Esophagus muscularis mucosa (tissue), 4 donors: ENCODE measurements at places on chromosomes 2 and 18. TPM values are rescaled to one million over a fixed set of nuclear protein-coding genes. Genes with fewer than 3 reads are reported as not detected.
A peak's percentile ranks its signal among the peaks of the same experiment; 100 is the strongest.

- no peak overlapping the region for H3K4me3 ChIP-seq
- no peak for DNase-seq
- no peaks in the 10 kb centered on the region for H3K4me1 ChIP-seq
Observed at GRCh38 chr2:227534714-227535113, 62.8 kb downstream of the AGFG1 start.

DNA sequence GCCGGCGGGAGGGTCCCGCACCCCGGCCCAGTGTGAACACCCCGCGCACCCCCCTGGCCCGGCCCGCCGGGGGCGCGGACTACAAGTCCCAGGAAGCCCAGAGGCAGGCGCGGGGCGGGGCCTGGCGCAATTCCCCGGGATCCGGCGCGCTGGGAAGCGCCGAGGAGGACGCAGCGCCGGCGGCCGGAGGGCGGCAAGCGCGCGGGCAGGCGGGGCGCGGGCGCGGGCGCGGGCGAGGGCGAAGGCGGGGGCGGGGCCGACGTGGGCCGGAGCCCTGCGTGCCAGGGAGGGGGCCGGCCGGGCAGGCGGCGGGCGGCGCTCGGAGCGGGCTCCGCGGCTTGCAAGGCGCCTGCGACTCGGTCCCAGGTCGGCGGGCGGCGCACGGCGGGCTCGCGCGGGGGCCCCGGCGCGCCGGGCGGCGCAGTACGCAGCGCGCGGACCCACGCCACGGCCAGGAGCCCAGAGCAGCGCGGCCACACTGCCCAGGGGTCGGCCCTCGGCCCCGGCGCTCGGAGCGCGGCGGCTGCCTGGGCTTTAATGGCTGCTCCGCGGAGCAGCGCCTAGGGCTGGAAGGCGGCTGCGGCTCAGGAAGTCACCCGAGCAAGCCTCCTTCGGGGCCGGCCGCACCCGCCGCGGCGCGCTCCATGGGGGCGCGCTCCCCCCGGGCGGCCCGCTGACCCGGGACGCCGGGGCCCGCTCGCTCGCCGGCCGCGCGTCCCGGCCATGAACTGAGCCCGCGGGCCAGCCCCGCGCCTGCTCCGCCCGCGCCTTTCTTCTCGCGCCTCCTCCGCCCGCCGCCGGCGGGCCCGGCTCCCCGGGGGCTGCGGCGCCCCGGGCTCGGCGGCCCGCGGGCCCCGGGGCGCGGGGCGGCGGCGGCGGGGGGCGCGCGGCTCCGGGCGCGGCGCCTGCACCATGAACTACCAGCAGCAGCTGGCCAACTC is at the start of gene AGAP1:
TSS of gene AGAP1 (plus strand) at position 269 of the 941 bp plus-strand sequence.
- no peaks in the 10 kb centered on the region for H3K36me3 ChIP-seq
- H3K4me3 ChIP-seq, result peak within 1 kb of the TSS; percentile 76
- H3K4me1 ChIP-seq, result peaks cover 22% of the 10 kb centered on the region

DNA sequence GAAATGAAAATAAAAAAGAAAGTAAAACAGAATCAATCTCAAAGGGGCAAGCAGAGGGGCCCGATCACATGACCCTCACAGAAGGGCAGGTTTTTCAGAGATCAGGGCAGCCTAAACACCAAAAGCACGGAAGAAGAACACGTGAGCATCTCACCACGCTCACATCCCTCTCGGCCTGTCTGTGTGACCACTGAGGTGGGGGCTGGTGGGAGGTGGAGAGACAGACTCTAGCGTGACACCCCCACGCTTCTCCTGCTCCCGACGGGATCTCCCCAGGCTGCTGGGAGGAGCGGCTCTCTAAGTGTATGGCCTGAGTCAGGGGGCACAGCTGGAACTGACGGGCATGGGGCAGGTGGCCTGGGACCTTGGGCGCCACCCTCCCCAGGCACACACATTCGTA is 23.5 kb upstream of the MTERF4 start:
- H3K27ac ChIP-seq, result no peak overlapping the region
- no peak for DNase-seq
- H3K4me3 ChIP-seq, result no peak overlapping the region
- no peaks in the 10 kb centered on the region for H3K4me1 ChIP-seq

DNA sequence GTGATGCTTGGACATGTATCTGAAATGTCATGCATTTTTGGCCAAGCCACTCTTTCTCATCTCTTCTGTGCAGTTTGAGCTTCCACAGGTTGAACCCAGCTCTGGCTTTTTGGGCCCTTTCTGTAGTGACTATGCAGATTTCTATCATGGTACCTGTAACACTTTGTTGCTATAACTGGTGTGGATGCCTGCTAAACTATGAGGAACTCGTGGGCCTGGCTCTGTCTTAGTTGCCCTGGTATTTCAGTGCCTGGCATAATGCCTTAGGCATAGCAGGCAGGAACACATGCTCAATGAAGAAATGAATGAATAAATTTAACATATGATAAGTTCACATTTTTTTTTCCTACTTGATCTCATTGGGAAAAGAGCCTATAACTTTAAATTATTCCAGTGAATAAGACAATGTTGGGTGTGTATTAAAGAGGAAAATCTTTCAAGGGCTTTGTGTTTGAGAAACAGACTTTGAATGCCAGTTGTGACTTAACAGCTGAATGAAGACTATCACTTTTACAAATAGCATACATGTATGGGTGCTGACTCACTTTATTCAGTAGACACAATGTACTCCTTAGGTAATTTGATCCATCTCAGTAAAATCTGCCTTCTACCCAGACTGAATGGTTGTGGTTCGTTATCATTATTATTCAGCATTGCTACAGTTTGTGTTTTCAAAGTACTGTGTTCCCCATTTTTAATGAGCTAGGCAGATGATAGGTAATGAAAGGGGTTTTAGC is 86.4 kb upstream of the MAP4K3 start:
- H3K4me1 ChIP-seq, result peaks cover 39% of the 10 kb centered on the region
- no peaks in the 10 kb centered on the region for H3K36me3 ChIP-seq
- H3K27ac ChIP-seq, result no peak overlapping the region
- H3K27me3 ChIP-seq, result no peaks in the 10 kb centered on the region

DNA sequence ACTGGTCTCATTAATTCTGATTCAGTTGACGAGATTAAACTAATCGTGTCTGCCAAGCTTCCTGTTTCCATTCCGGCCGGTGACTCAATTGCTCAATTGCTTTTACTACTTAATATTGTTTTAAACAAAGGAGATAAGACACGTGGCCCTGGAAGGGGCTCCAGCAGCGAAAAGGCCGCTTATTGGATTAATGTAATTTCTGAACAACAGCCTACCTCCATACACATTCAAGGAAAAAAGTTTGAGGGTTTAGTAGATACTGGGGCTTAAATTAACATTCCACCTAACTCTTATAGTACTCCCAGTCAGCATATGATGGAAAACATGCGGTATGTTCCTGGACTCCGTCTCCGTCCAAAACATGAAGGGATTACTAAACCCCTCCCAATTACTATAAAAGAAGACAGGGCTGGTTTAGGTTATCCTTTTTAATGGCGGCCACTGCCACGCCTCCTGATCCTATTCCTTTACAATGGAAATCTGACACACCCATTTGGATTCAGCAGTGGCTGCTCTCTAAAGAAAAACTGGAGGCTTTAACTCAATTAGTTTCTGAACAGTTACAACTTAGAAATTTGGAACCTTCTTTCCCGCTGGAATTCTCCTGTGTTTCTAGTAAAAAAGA is 27.1 kb downstream of the VPS54 start:
- H3K27ac ChIP-seq, result no peak overlapping the region
- no peak for DNase-seq
- no peaks in the 10 kb centered on the region for H3K4me1 ChIP-seq
- H3K27me3 ChIP-seq, result no peaks in the 10 kb centered on the region
- H3K4me3 ChIP-seq, result no peak overlapping the region
- no peaks in the 10 kb centered on the region for H3K36me3 ChIP-seq

DNA sequence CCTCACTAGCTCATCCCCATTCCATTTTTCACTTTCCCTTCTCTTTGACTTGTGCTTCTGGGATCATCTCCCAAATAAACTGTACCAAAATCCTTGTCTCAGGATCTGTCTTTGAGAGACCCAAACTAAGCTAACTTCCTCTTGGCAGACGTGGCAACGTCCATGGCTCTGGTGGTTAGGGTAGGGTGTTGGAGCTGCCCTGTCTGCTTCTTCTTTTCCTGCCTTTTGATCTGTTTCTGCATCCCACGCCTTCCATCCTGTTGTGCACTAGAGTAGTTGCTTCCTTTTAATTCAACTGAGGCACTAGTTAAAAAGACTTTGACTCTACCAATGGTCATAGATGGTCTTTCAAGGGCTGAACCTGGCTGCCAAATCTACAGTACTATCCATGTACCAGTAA is 5.5 kb upstream of the MAP4K4 start:
- H3K4me3 ChIP-seq, result no peak overlapping the region
- H3K27me3 ChIP-seq, result no peaks in the 10 kb centered on the region
- H3K27ac ChIP-seq, result no peak overlapping the region
- H3K4me1 ChIP-seq, result peaks cover 11% of the 10 kb centered on the region
- DNase-seq, result no peak

DNA sequence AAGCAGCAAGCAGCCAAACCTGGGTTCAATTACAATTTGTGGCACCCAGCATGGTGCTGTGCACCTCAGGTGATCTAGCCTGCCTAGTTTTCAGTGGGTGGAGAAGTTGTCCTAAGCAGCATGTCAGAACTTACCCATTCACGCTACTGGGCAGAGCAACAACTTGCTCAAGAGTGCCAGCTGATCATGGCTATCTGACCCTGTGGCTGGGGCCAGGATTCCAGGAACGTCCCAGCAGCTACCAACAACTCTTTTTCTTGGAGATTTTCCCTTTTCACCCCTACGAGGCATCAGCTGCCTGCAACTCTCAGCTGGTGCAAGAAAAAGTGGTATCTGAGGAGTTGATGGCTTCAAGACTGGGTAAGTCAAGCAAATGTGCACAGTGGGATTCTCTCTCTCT is 83.5 kb downstream of the SH3YL1 start:
- peak; percentile 60 for DNase-seq

DNA sequence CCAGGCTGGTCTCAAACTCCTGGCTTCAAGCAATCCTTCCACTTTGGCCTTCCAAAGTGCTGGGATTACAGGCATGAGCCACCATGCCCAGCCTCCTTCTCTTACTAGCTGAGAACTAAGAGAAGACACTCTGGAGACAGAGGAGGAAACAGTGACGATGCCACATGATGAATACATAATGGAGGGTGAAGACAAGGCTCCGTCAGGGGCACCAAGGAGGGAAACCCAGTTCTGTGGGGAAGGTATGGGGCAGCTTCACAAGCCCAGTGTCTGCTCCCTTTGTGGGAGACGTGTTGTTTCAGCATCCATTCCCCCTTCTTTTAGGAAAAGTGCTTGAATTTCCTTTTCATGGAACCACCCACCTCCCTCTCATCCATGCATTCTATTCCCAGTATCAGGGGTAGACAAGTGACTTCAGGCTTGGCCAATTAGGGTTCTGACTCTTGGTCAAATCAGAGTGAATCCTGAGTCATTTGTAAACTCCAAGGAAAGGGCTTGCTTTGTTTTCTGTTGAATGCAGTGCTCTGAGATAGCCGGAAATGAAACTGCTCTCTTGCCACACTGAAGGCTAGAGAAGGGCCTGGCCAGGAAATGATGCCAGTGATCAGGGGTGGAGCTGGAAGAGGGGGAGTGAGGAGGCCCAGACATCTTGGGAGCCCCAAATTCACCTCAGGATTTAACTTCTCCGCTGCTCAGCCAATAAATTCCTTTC is 23.7 kb downstream of the TMEM127 start:
- no peak for DNase-seq
- H3K4me3 ChIP-seq, result no peak overlapping the region
- peaks cover 30% of the 10 kb centered on the region for H3K4me1 ChIP-seq

GRCh38 chr2:205235434-205235833 is 446.9 kb upstream of the NRP2 start:
- no peak for DNase-seq
- no peaks in the 10 kb centered on the region for H3K27me3 ChIP-seq
- H3K4me3 ChIP-seq, result no peak overlapping the region
- no peaks in the 10 kb centered on the region for H3K4me1 ChIP-seq

DNA sequence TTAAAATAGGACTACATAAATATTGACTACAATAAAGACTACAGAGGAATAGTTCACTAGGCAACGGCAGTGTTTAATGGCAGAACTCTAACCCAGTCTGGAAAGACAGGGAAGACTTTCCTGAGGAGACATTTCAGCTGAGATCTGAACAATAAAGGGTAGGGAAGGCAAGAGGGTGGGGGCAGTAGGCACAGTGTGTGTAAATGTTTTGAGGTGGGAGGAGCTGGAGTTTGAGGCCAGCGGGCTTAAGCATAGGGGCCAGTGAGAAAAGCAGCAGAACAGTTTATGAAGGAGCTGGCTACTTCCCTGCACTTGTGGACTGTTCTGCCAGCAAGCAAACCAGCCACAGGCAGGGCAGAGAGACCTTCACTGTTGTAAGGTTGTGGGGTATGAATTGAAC is 76.6 kb upstream of the UGP2 start:
- H3K4me1 ChIP-seq, result no peaks in the 10 kb centered on the region
- H3K36me3 ChIP-seq, result no peaks in the 10 kb centered on the region
- H3K27ac ChIP-seq, result no peak overlapping the region

DNA sequence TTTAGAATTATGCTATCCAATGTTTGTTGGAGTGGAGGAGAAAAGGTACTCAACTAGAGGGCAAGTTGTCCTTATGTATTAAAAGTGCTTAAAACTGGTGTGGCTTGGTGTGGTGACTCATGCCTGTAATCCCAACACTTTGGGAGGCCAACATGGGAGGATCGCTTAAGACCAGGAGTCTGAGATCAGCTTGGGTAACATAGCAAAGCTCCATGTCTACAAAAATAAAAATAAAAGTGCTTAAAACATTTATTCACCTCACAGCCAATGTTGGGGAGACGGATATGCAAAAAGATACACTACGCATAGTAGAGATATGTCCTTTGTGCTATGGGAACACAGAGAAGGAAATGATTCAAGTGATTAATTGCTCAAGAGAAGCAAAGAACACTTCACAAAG is 19.3 kb upstream of the TNFAIP6 start:
- peak; percentile 29 for DNase-seq
- no peaks in the 10 kb centered on the region for H3K4me1 ChIP-seq
- H3K27ac ChIP-seq, result no peak overlapping the region
- no peak overlapping the region for H3K4me3 ChIP-seq

DNA sequence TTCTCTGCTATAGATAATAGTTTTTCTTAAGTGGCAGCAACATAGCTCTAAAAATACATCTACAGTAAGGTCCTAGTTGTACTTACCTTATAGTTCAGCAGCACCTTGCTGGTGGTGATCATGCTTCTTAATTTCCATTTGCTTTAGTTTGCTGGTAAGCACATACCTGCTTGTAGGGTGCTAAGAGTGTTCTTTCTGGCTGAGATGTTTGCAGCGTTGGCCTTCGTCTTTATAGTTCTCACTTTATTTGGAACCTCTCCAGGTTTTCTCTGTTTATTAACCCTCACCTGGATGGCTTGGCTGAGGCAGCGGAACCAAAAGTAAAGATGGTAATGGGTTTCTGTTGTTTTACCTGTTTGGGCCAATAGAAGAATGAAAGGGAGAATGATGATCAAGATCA is 123.6 kb upstream of the EFEMP1 start:
- H3K27me3 ChIP-seq, result no peaks in the 10 kb centered on the region
- H3K36me3 ChIP-seq, result no peaks in the 10 kb centered on the region
- no peak overlapping the region for H3K4me3 ChIP-seq
- DNase-seq, result no peak
- H3K27ac ChIP-seq, result no peak overlapping the region

ANKRD62 gene
- total RNA-seq, result not detected

HMSD gene
- not detected for total RNA-seq

CHPF gene
- 49.2 TPM for total RNA-seq

UNC80 gene
- under 0.01 TPM for total RNA-seq

RGPD8 gene
- total RNA-seq, result 11.6 TPM

LIMS1 gene
- total RNA-seq, result 71.0 TPM

OTOF gene
- 1.5 TPM for total RNA-seq

LYPD1 gene
- total RNA-seq, result not detected

BOD1L2 gene
- not detected for total RNA-seq
